ENCODE measurements at places on chromosomes 7 and 10. TPM values are rescaled to one million over a fixed set of nuclear protein-coding genes. Genes with fewer than 3 reads are reported as not detected.

The CYP2C18 gene
- total RNA-seq, result not detected

The PLXDC2 gene
- total RNA-seq, result 6.1 TPM

The SNX10 gene
- total RNA-seq, result not detected

The MCU gene
- total RNA-seq, result 36.2 TPM

The ADCY1 gene
- 0.18 TPM for total RNA-seq

The GPR141 gene
- not detected for total RNA-seq

The RAB19 gene
- not detected for total RNA-seq

DNA sequence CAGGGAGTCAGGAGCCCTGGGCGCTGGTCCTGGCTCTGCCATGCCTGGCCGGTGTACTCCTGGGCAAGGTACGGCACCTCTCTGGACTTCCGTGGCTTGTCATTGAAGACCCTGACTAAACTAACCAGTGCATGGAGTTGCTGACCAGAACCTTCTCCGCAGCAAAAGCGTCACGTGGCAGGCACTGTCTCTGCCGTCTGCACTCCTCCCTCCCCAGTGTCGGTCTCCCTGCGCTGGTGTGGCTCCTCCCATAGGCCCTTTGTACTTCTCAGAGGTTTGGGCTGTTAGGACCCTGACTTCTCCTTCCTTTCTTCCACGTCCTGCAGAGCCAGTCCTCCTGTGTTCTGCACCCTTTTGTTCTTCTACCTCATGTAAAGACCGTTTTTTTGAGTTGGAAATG is 100.6 kb upstream of the CREB5 start:
- no peak for DNase-seq

DNA sequence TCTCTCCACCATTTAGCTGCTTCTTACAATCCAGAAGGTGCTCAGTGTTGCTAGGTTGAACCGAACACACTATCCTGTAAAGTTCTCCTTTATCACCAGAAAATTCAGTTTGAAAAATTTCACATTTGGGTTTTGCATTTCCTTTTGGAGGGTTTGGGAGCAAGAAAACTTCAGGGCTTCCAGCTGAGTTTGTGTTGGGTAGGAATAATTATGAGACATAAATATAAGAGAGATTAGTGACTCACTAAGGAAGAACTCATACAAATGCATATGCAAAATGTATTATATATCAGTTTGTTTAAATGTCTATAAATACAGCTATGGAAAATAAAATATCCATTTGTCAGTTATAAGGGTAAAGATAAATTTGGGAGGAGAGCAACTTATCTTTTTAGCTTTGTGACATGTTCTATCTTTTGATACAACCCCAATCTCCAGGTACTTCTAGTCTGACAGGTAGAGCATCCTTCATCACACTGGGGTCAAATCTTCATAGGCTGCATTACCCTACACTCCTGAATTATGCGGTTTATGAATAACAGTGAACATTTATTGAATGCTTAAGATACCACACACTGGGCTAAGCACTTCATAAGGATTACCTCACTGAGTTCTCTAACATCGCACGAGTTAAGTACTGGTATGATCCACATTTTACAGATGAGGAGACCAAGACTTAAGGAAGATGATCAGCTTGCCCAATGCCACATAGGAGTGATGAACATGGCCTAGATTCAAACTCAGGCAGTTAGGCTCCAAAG is 304.4 kb downstream of the SORCS1 start:
- no peak for DNase-seq

DNA sequence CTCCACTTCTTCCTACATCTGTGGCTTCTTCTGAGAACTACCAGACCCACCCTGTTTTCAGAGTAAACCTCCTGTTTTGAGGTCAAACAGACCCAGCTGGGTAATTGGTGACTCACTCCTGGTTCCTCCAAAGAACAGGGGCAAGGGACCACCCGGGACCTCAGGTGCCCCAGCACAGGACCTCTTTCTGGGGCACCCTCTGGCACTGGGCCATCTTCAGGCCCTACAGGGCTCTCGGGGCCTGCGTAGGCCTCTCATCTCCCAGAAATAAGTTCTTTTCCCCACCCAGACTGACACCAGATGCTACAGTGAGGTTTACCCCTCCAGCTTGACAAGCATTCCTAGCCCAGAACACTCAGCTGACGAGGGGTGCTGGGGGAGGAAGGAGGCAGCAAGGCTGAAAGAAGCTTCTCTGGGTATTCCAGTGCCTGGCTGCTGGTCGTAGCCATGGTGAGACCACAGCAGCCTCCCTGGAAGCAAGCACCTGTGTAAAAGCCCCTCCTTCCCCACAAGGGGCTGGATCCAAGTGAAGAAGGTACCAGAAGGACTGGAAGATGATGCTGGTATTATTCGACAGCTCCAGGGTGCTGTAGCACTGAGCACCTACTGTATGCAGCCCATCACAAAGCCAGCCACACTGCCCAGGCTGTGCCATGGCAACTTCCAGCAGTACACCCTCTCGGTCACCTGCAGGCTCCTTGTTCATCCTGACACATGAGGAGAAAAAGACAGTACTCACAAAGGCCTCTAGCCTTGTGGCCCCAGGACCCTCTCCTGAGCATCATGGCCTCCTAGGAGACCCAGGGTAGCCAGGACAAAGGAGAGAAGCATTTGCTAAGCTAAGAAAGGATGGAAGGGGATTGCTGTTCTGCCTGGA is 47.4 kb downstream of the ALOX5 start:
- no peak for DNase-seq

DNA sequence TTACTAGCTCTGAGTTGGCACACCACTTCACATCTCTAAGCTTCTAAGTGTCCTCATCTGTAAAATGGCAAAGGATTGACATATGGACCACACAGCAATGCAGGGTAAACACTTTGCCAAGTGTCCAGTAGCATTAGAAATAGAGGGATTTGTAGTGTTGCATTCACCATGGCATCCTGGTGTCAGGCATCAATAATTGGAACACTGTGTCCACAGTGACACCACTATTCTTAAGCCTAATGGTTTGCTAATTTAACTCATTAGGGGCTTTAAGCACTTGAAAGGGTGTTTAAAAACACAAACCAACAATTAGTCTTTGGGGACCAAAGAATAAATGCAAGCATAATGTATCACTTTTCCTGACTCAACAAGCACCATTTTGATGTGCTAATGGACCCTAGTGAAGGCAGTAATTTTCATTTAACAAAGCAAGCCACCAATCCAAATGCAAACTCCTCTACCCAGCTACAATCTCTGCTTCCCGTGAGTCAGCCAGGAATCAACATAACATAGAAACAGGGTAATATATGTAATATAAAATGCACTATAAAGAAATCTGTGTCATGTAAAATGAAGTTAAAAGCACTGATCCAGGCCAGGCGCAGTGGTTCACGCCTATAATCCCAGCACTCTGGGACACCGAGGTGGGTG is 75.9 kb downstream of the FAM204A start:
- DNase-seq, result no peak

DNA sequence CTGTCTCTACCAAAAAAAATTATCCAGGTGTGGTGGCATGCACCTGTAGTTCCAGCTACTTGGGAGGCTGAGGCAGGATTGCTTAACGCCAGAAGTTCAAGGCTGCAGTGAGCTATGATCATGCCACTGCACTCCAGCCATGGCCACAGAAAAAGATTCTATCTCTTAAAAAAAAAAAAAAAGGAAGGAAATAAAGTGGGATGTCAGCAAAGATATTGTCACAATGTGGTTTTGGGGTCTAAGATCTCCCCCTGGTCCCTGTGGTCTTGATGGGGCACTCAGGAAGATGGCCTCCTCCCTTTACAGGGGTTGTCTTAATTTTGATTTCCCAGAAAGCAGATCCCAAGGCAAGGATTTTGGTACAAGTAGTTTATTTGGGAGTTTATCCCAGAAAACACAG is 7.4 kb upstream of the KAZALD1 start:
- no peak for DNase-seq

DNA sequence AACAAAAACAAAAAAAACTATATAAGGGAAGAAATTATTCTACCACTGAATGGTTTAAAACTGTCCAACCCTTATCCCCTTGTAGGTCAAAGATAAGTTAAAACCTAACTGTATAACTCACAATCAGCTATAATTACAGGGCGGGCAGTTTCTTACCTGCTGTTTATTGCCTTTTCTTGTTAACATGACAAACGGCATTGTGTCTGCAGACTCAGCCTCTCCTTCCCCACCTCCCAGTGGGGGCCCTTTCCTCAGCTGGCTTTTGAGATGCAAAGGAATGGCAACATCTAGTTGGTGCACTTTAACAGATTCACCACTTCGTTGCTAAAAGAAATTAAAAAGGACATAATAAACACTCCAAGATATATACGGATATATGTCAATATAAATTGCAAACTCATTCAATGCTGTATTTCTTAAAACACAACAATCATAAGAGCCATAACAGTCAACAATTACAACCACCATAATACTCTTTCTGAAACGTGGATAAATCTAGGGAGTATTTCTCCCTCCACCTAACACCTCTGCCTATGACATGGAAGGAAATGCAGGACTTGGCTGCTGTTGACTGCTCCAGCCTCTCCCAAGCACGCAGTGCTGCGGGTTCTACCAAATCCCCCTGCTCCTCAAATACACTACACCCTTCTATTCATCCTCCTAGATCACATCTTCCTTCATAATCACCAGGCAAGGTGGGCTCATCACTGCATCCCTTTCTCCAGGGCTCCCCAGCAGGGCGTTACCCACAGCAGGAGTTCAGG is 106.0 kb downstream of the UPF2 start:
- DNase-seq, result no peak

DNA sequence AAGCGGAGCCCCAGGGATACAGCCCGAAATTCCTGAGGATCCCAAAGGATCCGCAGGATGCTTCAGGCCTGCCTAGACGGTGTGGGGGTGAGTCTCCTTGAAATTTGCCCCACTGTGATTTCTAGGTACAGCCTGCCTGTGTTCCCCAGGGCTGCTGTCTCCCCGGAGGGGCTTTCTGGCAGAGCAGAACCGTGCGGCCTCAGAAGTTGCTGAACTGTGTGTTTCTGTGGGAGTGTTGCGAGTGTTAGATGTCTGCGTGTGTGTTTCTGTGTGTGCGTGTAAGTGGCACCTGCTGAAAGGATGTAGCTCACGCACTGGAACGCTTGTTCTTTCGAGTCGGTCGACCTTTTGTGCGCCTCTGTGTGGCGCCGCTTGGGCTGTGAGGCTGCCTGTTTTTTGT is 27.8 kb upstream of the ZNF273 start:
- DNase-seq, result no peak

DNA sequence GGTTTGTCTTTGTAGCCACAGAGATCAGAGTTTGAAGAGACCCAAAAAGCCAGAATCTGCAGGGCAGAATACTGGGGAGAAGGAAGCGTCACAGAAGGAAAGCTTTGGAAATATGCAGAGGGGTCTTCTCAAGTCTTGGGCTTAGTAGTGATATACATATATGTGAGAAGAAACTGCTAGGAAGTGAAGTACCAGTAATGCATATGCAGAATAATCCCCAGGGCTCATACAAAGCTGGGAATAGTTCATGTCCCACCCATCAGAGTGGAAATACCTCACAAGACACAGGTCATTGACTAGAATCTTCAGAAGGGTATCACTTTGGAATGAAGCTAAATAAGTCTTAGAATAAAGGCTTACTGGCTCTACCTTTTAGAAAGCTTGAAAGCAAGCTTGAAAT is 39.6 kb downstream of the C10orf71 start:
- no peak for DNase-seq

DNA sequence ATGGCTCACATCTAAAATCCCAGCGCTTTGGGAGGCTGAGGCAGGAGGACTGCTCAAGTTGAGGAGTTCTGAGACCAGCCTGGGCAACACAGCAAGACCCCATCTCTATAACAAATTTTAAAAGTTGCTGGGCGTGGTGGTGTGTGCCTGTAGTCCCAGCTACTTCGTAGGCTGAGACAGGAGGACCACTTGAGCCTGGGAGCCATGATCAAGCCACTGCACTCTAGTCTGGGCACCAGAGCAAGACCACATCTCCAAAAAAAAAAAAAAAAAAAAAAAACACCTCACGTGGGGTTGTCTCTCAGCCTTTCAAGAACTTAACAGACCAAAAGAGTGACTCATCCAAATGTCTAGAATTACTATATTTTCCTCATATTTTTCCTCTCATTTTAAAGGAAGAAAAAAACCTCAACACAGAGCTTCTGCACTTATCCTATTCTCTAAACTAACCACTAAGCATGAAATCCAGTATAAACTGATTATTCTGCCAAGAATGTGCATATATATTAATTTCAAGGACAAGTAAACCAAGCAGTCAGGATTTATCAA is 46.3 kb downstream of the CUL2 start:
- DNase-seq, result peak; percentile 70

DNA sequence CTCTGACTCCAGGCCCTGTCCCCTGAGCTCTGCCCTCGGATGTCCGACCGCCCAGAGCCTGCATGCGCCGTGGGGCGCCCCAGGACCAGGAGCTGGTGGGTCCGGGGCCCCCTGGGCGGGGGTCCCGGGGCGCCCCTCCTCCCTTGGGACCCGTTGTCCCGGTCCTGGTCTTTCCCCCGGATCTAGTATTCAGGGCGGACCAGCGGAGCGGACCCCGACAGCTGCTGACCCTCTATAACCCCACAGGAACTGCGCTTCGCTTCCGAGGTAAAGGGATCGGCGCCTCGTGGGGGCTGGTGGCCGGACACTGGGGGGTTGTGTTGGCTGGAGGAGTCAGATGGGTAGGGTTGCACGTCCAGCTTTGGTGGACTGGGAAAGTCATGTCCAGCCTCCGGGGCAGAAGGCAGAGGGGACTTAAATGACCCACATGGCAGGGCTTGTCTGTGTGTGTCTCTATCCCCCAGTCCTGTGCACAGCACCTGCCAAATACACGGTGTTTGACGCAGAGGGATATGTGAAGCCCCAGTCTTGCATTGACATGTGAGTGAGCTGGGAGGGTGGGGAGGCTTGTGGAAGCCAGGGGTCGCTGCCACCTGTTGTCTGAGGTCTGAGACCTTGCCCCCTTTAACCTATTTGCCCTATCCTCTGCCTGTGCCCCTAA is 520 bp downstream of the MOSPD3 start:
- DNase-seq, result no peak

DNA sequence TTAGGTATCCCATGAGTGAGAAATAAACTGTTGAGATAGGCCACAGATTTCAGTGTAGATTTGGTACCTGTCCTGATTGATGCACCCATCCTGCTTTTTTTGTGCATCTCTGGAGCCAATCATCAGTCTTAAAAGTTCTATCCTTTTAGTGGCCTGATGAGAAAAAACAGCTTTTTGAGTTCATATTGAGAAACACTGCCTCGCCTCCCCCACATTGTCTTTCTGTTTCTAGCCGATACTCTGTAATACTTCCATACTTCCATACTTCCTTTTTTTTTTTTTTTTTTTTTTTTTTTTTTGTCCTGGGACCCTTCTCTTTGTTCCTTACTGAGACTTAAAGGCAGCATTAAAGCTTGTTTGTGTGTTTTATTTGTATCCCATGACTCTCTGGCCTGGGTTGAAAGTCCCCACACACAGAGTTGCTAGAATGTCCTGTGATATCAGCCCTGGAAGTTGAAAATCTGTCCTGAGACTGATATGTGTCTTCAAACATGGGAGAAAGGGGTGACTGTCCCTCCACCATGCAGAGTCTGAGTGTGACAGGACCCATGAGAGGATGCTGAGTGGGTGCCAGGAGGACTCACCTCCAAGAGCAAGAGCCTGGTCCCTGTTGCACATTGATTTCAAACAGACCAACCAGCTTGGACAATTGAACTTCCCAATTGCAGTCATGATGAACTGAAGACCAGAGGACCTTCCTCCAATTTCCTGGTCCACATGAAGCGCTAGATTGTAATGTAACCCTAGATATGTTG is 5.7 kb downstream of the ZNF22 start:
- DNase-seq, result no peak
